ENCODE measurements at places on chromosomes 5 and 9.

- no peak for DNase-seq
Measured at GRCh38 chr5:2141254-2142000, 258.7 kb upstream of the IRX4 start.

- no peak for DNase-seq
Measured at GRCh38 chr5:133990396-133990795, 14.4 kb downstream of the VDAC1 start.

DNA sequence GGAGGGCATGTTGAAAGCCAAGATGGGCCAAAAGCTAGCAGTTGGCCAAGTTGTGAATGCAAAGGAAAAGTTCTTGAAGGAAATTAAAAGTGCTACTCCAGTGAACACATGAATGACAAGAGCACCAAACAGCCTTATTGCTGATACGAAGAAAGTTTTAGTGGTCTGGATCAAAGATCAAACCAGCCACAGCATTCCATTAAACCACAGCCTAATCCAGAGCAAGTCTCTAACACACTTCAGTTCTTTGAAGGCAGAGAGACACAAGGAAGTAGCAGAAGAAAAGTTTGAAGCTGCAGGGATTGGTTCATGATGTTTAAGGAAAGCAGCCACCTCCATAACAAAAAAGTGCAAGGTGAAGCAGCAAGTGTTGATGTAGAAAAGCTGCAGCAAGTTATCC is 71.6 kb downstream of the ERCC6L2 start:
- no peak for DNase-seq

GRCh38 chr9:116594547-116594946 is 92.6 kb upstream of the TRIM32 start:
- DNase-seq, result no peak

- DNase-seq, result no peak
Measured at GRCh38 chr9:128340691-128341434, 536 bp downstream of the SLC27A4 start.

DNA sequence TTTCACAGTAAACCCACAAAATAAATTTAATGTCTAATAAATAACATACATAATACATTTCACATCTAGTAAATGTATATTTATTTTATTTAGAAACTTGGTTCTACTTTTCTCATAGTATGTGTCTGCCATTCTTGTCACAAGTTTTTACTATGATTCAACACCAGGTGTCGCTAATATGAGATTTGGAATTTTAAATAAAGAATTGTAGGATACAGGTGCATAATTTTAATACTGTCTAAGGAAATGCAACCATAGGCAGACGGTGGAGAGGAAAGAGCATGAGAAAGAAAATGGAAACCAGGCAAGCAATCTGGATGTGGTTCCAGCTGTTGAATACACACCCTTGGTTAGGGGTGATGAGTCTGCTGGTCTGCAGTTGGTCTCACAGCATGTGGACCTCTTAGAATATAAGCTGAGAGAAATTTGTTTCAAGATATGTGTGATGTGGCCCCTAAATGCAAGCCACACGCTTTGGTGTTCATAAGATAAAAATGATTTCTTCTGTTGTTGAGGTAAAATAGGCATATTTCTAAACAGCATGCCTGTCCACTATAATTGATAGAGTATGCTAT is 114.7 kb upstream of the TXNDC8 start:
- DNase-seq, result no peak

Measured in hematopoietic multipotent progenitor cell (in vitro differentiated cells).